Aorta (tissue), 5 donors: ENCODE measurements at places on chromosomes 7 and 10. TPM values are rescaled to one million over a fixed set of nuclear protein-coding genes. Genes with fewer than 3 reads are reported as not detected.

- H3K27ac ChIP-seq, result no peak overlapping the region
- no peaks in the 10 kb centered on the region for H3K27me3 ChIP-seq
These were observed 128.2 kb downstream of the AKR1D1 start for GRCh38 chr7:138204285-138204981.

GRCh38 chr7:122672536-122672935, 26.4 kb downstream of the RNF133 start:
- no peak overlapping the region for H3K27ac ChIP-seq
- H3K27me3 ChIP-seq, result peaks cover 2% of the 10 kb centered on the region
- no peak overlapping the region for H3K4me3 ChIP-seq
- H3K36me3 ChIP-seq, result no peaks in the 10 kb centered on the region
- DNase-seq, result no peak

DNA sequence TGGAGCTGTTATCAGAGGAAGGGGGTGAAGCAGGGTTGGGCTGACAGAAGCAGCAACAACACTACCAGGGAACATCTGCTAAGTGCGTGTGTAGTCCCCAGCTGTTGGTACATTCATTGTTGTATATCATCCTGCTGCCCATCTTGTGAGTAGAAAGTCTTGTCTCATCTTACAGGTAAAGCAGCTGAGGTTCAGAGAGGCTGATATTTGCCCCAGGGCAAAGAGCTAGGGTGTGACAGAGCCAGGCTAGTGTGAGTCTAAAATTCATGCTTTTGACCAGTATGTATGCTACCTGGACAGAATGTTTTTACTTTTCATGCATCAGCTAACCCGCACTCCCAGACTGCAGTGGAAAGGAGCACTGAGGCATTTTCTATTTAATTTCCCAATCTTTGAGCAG, 221.6 kb downstream of the STK31 start:
- no peak overlapping the region for H3K4me3 ChIP-seq
- H3K4me1 ChIP-seq, result no peaks in the 10 kb centered on the region
- no peaks in the 10 kb centered on the region for H3K27me3 ChIP-seq
- no peaks in the 10 kb centered on the region for H3K36me3 ChIP-seq
- H3K27ac ChIP-seq, result no peak overlapping the region

DNA sequence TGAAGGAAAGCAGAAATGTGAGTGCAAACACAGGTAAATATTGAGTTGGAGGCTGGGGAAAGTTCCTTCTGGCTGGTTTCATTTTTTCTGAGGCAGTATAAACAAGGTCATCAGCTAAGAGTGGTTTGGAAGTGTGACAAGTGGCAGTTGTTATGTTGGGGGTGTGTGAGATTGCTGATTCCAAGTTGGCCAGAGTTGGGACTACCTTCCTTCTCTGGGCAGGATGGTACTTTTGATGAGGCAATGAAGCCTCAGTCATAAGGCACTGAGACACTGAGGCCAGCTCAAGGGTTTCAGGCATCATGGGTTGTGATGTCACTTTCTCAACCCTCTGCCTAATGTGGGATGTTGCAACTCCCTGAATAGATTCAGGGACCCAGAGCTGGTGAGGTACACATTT, 8.2 kb upstream of the PTTG1IP2 start:
- no peak for DNase-seq
- no peaks in the 10 kb centered on the region for H3K27me3 ChIP-seq
- H3K27ac ChIP-seq, result no peak overlapping the region
- no peak overlapping the region for H3K4me3 ChIP-seq

DNA sequence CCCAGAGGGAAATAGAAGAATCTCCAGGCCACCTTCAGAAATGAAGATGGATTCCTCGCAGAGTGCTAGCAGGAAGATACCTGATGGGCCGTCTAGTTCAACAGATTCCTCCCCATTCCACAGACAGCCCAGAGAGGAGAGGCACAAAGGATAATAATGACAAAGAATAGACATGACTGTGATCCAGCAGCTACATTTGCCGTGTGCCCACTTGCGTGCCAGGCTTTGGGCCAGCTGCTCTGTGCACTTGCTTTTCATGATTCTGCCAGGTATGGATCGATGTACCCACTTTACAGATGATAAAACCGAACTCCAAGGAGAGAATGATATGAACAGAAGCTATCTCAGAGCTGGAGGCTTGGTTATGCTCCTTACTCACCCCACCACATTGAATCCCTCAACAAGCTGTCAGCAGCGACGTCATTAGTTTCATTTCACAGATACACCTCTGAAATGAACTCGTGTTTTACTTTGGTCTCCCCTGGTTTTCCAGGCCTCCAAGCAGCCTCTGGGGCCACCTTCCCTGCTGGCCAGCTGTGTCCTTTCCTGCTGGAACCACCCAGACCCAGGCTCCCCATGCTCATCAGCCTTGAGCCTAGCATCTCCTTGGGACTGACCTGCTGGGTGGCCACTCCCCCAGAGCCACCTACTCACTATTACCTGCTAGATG, 11.9 kb upstream of the WDFY4 start:
- no peaks in the 10 kb centered on the region for H3K36me3 ChIP-seq
- DNase-seq, result no peak
- H3K4me3 ChIP-seq, result no peak overlapping the region
- no peaks in the 10 kb centered on the region for H3K27me3 ChIP-seq
- H3K4me1 ChIP-seq, result no peaks in the 10 kb centered on the region

- no peak overlapping the region for H3K4me3 ChIP-seq
- no peaks in the 10 kb centered on the region for H3K4me1 ChIP-seq
- no peak overlapping the region for H3K27ac ChIP-seq
- peaks cover 3% of the 10 kb centered on the region for H3K36me3 ChIP-seq
- H3K27me3 ChIP-seq, result no peaks in the 10 kb centered on the region
These were observed 49.2 kb downstream of the CUL2 start for GRCh38 chr10:35040760-35041501.

- no peaks in the 10 kb centered on the region for H3K36me3 ChIP-seq
- no peak overlapping the region for H3K27ac ChIP-seq
- no peak overlapping the region for H3K4me3 ChIP-seq
- no peaks in the 10 kb centered on the region for H3K4me1 ChIP-seq
- DNase-seq, result no peak
These were observed 87.8 kb downstream of the ABCC2 start for GRCh38 chr10:99870123-99870730.

- no peak for DNase-seq
- H3K4me1 ChIP-seq, result no peaks in the 10 kb centered on the region
- H3K27ac ChIP-seq, result no peak overlapping the region
- no peaks in the 10 kb centered on the region for H3K36me3 ChIP-seq
- no peak overlapping the region for H3K4me3 ChIP-seq
These were observed 96.3 kb downstream of the BICC1 start for GRCh38 chr10:58608826-58609531.

DNA sequence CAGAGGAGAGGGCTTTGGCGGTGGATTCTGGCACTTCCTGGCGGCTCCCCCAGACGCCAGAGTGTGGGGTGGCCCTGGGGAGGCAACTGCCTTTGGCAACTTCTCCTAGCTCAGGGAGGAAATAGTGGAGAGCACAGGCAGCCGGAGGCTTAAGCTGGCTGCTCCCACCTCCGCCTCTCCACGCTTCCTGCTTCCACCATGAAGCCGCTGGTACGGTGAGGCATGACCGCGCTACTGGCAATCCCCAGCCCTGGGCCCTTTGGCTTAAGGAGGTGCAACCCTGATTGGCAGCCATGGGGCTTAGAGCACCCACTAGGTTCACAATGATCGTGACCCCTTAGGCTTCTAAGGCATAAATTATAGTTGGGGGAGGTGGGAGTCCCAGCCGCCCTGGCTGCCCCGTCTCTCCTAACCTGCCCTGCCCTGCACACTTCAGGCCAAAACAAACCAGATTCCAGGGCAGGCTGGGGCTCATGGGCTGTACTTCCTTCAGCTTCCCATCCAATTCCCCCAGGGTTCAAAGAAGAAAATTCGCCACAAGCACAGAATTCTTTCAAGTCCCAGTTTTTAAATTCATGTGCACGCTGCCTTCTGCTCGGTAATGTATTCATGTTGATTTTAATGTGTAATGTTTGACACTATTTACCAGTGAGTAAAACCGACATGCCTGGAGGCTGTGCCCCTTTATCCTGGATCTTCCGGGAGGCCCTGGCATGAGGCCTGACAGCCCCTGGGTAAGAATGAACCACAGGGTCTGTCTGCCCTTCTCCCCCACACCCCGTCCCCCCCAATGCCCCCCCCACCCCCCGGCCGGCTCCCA, 90.7 kb upstream of the LRRC4 start:
- no peaks in the 10 kb centered on the region for H3K4me1 ChIP-seq
- H3K36me3 ChIP-seq, result no peaks in the 10 kb centered on the region
- H3K27ac ChIP-seq, result no peak overlapping the region
- peak; percentile 76 for DNase-seq
- no peaks in the 10 kb centered on the region for H3K27me3 ChIP-seq

GRCh38 chr7:141468341-141468740, 82.9 kb upstream of the AGK start:
- DNase-seq, result no peak
- H3K4me1 ChIP-seq, result no peaks in the 10 kb centered on the region
- no peak overlapping the region for H3K27ac ChIP-seq
- no peaks in the 10 kb centered on the region for H3K27me3 ChIP-seq
- no peaks in the 10 kb centered on the region for H3K36me3 ChIP-seq
- no peak overlapping the region for H3K4me3 ChIP-seq

- no peak overlapping the region for H3K27ac ChIP-seq
- H3K4me1 ChIP-seq, result no peaks in the 10 kb centered on the region
- DNase-seq, result no peak
- H3K4me3 ChIP-seq, result peak overlapping the region; percentile 69
These were observed 1.5 kb downstream of the C1QL3 start for GRCh38 chr10:16519908-16520861.

Gene SPDYE2
- total RNA-seq, result not detected

Gene NEUROD6
- total RNA-seq, result not detected

Gene CFAP46
- not detected for total RNA-seq

Gene TMEM176B
- 85.5 TPM for total RNA-seq
